ENCODE measurements at places on chromosomes 7 and 10.

GRCh38 chr7:45511721-45512597 is 62.2 kb upstream of the ADCY1 start:
- no peak for DNase-seq

- DNase-seq = no peak
Observed at GRCh38 chr10:20004087-20004523, 187.9 kb downstream of the PLXDC2 start.

- DNase-seq = no peak
Observed at GRCh38 chr10:132538790-132539421, 1.3 kb downstream of the INPP5A start.

- no peak for DNase-seq
Observed at GRCh38 chr7:138878856-138879255, 80.9 kb upstream of the ATP6V0A4 start.

DNA sequence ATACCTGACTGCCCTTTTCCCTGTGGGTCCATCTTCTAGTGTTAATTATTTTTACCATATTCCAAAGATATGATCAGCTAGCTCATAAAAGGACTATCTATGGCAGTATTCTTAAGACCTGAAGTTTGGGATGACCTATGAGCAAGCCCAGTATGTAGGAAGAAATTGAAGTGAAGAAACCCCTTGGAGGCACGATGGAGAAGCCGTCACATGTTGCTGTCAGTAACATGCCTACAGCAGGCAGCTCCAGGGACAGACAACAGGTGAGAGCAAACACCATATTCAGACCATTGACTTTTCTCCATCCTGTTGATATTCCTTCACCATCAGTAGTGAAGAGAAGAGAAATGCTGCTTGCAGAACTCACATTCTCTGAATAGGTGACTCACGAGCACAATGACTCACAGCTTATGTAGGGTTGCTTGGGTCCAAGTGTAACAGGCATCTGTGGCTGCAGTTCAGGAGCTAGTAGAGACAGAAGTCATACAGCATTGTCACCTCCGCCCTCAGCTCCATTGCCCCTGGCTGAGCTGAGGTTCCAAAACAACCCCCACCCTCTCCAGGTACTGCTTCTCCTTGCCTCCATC is 8.4 kb upstream of the LYZL2 start:
- DNase-seq = peak; percentile 74

DNA sequence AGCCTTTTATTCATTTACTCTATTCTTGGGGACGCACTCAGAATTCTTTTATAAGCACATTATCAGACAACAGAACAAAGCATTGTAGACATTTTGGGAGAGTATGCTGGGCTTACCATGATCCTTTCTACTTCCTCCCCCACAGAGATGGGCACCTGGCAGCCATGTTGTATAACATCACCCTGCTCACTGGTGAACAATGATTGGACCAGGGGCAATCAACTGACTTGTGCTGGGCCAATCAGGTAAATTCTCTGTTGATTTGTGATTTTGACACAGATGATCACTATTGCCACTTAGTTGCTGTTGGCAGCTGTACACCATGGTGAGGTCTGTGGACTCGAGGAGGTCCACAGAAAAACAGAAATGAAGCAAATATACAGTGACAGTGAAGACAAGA is 43.7 kb downstream of the WNT2 start:
- DNase-seq = no peak

GRCh38 chr7:106219170-106219569 is 65.6 kb downstream of the NAMPT start:
- DNase-seq = no peak

GRCh38 chr7:69109246-69109645 is 489.0 kb upstream of the AUTS2 start:
- DNase-seq = no peak

GRCh38 chr7:90674625-90675024 is 78.5 kb downstream of the CDK14 start:
- DNase-seq = no peak

DNA sequence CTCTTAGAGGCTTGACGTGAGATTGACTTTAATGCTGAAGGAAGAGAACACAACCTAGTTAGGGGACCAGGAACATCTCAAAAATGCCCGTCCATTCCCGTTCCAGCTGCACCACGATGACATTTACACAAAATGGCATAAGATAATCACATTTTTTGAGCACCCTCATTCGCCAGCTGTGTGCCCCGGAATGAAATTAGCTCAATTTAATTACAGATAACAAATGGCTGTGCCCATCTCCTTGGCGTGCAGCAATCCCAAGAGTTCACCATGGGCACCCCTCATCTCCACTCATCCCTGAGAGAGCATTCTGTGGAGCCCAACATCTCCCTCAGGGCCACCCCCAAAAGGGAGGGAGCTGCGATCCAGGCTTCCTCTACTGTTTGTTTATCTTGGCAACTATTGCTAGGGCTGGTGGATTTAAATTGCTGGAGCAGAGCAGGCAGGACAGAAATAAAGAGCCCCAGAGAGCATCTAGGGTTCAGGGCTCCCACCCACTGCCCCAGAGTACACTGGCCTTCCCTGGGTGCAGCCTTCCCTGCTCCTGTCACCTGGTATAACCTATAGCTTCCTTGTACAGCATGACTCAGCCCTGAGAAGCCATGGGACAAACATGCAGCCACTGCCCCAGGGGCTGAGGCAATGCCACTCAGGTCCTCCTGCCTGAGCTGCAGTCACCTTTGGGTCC is 263.5 kb downstream of the ZEB1 start:
- DNase-seq = peak; percentile 16

GRCh38 chr10:29324220-29324841 is 35.5 kb downstream of the LYZL1 start:
- no peak for DNase-seq

GRCh38 chr10:115045499-115045898 is 47.7 kb upstream of the ATRNL1 start:
- DNase-seq = no peak

DNA sequence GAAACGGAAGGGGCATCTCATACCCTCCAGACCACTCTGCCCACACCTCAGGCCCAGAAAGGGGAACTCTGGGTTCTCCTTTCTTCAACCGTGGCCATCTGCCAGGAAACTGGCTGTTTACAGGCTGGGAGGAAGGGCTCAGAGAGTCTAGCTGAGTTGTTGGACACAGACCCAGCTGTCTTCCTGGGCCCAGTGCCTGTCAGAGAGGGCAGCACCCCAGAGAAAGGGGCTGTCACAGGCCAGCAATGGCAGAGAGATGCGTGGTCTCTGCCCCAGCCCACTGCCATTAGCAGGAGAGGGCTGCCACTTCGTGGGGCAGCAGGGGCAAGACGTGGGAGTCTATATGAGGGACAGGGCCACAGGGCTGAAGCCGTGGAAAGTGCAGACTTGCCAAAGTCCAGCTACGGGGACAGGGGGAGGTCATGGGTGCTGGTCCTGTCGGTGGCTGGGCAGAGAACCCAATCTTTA is 11.0 kb downstream of the GRID1 start:
- DNase-seq = no peak

GRCh38 chr10:97926055-97926454 is 76.4 kb downstream of the GOLGA7B start:
- DNase-seq = no peak

- no peak for DNase-seq
Observed at GRCh38 chr7:128162666-128163065, 78.4 kb upstream of the LEP start.

DNA sequence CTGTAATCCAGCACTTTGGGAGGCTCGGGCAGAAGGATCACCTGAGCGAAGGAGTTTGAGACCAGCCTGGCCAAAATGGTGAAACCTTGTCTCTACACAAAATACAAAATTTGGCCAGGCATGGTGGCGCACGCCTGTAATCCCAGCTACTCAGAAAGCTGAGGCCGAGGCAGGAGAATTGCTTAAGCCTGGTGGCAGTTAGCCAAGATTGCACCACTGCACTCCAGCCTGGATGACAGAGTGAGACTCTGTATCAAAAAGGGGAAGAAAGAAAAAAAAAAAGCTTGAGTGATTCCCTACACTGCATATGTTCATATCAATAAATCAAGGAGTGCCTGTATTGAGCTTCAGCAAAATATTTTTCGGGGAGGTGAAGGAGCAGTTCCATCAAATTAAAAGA is 45.8 kb upstream of the SRRM3 start:
- no peak for DNase-seq

- no peak for DNase-seq
Observed at GRCh38 chr10:96714031-96714590, 6.2 kb downstream of the PIK3AP1 start.

DNA sequence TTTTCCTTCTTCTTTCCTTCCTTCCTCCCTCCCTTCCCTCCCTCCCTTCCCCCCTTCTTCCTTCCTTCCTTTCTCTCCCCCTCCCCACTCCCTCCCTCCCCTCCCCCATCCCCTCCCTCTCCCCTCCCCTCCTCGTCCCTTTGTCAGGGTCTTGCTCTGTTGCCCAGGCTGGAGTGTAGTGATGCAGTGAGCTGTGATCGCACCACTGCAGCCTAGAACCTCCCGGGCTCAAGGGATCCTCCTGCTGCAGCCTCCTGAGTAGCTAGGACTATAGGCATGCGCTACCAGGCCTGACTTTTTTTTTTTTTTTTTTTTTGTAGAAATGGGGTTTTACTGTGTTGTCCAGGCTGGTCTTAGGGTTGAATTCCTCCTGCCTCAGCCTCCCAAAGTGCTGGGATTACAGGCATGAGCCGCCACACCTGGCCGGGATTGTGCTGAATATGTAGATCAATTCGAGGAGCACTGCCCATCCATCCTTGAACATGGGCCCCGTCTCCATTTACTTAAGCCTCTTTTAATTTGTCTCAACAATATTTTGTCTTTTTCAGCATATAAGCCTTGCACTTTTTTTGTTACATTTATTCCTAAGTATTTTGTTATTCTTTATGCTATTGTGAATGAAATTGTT is 23.4 kb downstream of the GRIFIN start:
- no peak for DNase-seq

DNA sequence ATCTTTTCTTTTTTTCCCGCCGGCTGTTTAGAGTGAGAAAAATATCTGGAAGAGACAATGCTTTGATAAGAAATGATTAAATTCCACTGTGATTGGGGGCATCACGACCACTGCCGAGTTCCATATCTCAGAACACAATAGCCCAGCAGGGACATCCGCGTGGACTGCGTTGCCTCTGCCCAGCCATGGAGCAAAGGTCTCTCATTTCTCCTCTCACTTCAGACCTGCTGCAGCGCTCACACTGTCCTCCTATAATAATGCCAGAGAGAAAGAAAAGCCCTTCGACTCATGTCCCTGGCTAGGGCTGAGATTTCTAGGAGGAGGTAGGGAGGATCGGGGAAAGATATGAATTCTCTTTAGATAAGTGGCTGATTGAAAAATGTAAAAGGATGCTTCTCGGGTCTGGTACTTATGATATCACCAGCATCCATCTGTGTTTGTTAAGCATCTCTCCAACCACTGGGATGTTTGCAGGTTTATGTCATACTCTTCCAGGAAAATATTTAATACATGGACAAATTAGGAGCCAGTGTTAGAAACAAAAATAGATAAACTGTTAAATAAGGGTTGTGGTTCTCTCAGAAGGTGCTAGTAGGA is 472.9 kb upstream of the AKR1E2 start:
- DNase-seq = no peak

DNA sequence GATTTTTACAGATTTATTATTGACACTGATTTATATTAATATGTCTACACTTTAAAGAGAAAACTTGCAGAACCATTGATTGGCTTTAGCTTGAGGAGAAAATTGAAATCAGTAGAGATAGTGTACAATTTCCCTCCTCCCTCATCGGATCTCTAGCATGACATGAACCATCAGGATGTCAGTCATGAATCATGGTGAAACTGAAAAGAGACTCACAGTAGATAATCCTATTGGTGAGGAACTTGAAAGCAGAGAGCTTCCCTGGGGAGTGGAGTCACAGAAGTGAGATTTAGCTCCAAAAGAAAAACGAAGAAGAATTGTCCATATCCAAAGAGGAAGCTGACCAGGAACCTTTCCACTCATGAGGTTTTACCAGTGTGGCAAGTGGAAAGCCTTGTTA is 346.8 kb downstream of the ABCA13 start:
- DNase-seq = no peak

GRCh38 chr7:3949242-3949640 is 648.2 kb downstream of the SDK1 start:
- no peak for DNase-seq

GRCh38 chr10:29723726-29724125 is 89.0 kb upstream of the SVIL start:
- no peak for DNase-seq

All from SJSA1 (cell line).